ENCODE measurements at places on chromosomes 5 and 9.

GRCh38 chr9:97958812-97959511 is 21.0 kb upstream of the HEMGN start:
- H3K27me3 ChIP-seq: no peaks in the 10 kb centered on the region
- H3K27ac ChIP-seq: no peak overlapping the region
- H3K4me1 ChIP-seq: no peaks in the 10 kb centered on the region

GRCh38 chr5:154972476-154973080 is 31.7 kb downstream of the MRPL22 start:
- no peaks in the 10 kb centered on the region for H3K4me1 ChIP-seq
- DNase-seq: no peak
- H3K27me3 ChIP-seq: no peaks in the 10 kb centered on the region
- no peaks in the 10 kb centered on the region for H3K36me3 ChIP-seq

DNA sequence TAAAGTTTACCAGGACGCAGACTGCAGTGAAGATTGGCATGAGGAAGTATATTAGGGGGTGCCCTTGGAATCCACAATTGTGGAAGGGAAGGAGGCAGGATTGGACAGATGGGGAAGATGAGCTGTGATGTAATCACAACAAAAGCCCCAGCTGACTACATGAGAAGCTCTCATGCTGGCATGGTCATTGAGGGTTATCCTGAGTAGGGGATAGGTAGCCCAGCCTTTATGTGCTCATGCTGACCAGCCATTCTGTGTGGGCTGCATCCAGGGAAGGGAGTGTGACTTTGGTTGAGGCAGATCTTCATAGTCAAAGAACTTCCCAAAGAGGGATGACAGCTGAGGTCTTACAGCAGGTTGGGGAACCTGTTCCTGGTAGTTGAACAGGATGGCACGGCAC is 52.0 kb upstream of the RANBP6 start:
- H3K4me1 ChIP-seq: no peaks in the 10 kb centered on the region
- no peak for DNase-seq
- H3K27me3 ChIP-seq: no peaks in the 10 kb centered on the region
- H3K4me3 ChIP-seq: no peak overlapping the region
- no peak overlapping the region for H3K27ac ChIP-seq

DNA sequence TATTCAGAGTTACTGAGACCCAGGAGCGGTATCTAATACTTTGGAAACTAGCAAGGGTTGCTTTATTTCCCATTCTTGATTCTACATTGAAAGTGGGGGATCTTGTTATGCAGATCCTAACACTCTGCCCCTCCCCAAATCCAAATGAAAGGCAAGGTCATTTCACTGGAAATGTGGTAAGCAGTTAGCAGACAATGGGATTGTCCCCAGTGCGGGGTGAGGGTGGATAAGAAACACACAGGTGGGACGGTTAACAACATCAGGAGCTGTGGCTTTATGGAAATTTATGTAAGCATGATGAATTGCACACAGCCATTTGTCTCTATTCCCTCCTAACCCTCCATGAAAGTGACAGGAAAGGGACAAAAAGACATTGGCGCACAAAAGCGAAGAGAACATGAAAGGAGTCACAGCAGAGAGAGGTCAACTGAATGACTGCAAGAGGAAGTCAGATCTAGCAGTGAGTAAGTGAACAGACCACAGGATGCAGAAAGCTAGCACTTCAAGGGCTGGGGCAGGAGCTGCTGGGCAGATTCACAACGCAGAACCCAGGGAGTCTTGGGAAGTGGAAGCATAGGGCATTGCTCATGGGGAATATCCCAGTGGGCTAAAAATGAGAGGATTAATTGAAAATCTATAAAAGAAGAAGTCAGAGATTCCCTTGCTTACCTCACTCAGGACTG is 184.4 kb downstream of the HSD17B3 start:
- DNase-seq: no peak
- no peak overlapping the region for H3K4me3 ChIP-seq
- H3K36me3 ChIP-seq: no peaks in the 10 kb centered on the region
- no peaks in the 10 kb centered on the region for H3K27me3 ChIP-seq
- no peak overlapping the region for H3K27ac ChIP-seq

DNA sequence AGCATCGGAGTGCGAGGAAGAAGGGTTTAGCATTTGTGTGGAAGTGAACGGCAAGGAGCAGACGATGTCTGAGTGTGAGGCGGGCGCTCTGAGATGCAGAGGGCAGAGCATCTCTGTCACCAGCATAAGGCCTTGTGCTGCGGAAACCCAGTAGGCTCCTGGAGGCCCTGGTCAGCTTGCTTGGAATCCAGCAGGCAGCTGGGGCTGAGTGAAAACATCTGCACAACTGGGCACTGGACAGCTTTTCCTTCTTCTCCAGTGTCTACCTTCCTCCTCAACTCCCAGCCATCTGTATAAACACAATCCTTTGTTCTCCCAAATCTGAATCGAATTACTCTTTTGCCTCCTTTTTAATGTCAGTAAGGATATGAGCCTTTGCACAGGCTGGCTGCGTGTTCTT is 72.1 kb downstream of the C7 start:
- DNase-seq: no peak
- H3K36me3 ChIP-seq: no peaks in the 10 kb centered on the region
- no peak overlapping the region for H3K27ac ChIP-seq
- H3K4me1 ChIP-seq: no peaks in the 10 kb centered on the region
- no peak overlapping the region for H3K4me3 ChIP-seq

GRCh38 chr5:143979044-143979690 is 167.2 kb downstream of the HMHB1 start:
- no peak overlapping the region for H3K4me3 ChIP-seq
- no peak for DNase-seq
- H3K4me1 ChIP-seq: no peaks in the 10 kb centered on the region
- no peaks in the 10 kb centered on the region for H3K27me3 ChIP-seq

DNA sequence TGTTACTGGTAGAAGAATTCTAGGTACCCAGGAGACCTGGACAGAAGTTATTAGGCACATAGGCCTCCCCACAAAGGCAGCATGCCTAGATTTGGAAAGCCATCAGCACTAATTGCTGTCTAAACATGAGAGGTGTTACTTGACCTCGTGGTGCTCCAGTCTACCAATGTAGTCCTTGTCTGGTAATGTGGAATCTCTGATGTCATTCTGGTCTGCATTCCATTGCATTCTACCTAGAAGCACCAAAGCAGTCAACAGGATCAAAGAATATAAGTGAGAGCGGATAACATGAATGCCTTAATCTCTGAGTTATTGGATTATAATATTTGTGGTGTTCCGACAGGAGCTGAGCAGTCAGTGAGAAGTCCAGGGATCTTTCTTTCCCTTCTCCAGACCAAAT is 175.2 kb downstream of the PSAT1 start:
- H3K27me3 ChIP-seq: no peaks in the 10 kb centered on the region
- no peak for DNase-seq
- H3K27ac ChIP-seq: no peak overlapping the region
- H3K36me3 ChIP-seq: no peaks in the 10 kb centered on the region
- no peak overlapping the region for H3K4me3 ChIP-seq

- no peak overlapping the region for H3K4me3 ChIP-seq
- no peaks in the 10 kb centered on the region for H3K27me3 ChIP-seq
- no peak overlapping the region for H3K27ac ChIP-seq
- no peaks in the 10 kb centered on the region for H3K4me1 ChIP-seq
- H3K36me3 ChIP-seq: no peaks in the 10 kb centered on the region
Observed at GRCh38 chr9:115717711-115718173, 435.8 kb upstream of the PAPPA start.

DNA sequence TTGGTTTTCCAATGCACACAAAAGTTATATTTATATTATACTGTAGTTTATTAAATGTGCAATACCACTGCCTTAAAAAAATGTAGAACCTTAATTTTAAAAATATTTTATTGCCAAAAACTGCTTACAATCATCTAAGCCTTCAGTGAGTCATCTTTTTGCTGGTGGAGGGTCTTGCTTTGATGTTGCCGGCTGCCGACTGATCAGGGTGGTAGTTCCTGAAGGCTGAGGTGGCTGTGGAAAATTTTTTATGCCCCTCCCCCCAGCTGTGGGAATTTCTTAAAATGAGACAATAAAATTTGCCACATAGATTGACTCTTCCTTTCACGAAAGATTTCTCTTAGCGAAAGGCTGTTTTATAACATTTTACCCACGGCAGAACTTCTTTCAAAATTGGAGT is 75.9 kb upstream of the SLC25A51 start:
- H3K27ac ChIP-seq: no peak overlapping the region
- no peaks in the 10 kb centered on the region for H3K36me3 ChIP-seq
- H3K27me3 ChIP-seq: no peaks in the 10 kb centered on the region
- no peak for DNase-seq

- H3K27me3 ChIP-seq: no peaks in the 10 kb centered on the region
- DNase-seq: no peak
- no peaks in the 10 kb centered on the region for H3K36me3 ChIP-seq
- H3K4me1 ChIP-seq: no peaks in the 10 kb centered on the region
- H3K4me3 ChIP-seq: no peak overlapping the region
Observed at GRCh38 chr5:173490681-173491080, 125.8 kb downstream of the BOD1 start.

DNA sequence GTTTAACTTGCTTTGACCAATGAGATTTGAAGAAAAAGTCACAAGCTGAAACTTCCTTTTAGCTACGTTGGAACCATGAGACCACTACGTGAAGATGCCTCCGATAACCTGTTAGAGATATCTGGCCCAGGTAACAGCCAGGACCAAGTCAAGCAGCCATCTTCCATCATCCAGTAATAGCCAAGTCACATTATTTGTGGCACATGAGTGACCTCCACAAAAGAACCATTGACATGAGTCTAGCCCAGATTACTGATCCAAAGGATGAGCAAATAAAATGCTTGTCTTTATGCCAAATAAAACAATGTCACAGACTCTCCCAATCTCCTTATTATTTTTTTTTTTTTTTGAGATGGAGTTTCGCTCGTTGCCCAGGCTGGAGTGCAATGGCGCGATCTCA is 1.6 kb downstream of the DEPDC1B start:
- H3K27me3 ChIP-seq: no peaks in the 10 kb centered on the region
- no peaks in the 10 kb centered on the region for H3K36me3 ChIP-seq
- no peak for DNase-seq
- no peak overlapping the region for H3K4me3 ChIP-seq
- no peak overlapping the region for H3K27ac ChIP-seq

DNA sequence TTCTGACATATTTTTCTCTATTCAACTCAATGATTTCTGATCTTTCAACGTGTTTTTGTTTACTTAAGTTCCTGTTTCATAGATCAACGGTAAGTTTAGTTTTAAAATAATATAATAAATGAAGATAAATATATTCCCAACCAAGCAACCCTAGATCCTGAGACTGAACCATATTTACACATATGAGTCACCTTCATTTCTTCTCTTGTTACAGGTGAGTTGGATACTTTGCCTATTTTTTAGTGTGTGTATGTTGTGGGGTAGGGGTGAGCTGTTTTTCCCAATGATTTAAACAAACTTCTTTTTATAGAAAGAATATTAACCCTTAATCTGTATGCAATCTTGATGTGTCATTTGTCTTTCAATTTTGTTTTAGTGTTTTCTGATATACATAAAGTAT is 186.9 kb downstream of the MCTP1 start:
- no peaks in the 10 kb centered on the region for H3K36me3 ChIP-seq
- no peak overlapping the region for H3K27ac ChIP-seq
- DNase-seq: no peak
- H3K4me1 ChIP-seq: no peaks in the 10 kb centered on the region
- H3K27me3 ChIP-seq: no peaks in the 10 kb centered on the region

GRCh38 chr9:87122947-87123685 is 175.8 kb upstream of the GAS1 start:
- no peaks in the 10 kb centered on the region for H3K27me3 ChIP-seq
- no peaks in the 10 kb centered on the region for H3K4me1 ChIP-seq
- H3K4me3 ChIP-seq: no peak overlapping the region
- no peak for DNase-seq

GRCh38 chr9:132644251-132644650 is 25.5 kb downstream of the DDX31 start:
- no peak for DNase-seq
- no peaks in the 10 kb centered on the region for H3K27me3 ChIP-seq
- no peak overlapping the region for H3K27ac ChIP-seq
- peaks cover 4% of the 10 kb centered on the region for H3K4me1 ChIP-seq
- peaks cover 8% of the 10 kb centered on the region for H3K36me3 ChIP-seq

DNA sequence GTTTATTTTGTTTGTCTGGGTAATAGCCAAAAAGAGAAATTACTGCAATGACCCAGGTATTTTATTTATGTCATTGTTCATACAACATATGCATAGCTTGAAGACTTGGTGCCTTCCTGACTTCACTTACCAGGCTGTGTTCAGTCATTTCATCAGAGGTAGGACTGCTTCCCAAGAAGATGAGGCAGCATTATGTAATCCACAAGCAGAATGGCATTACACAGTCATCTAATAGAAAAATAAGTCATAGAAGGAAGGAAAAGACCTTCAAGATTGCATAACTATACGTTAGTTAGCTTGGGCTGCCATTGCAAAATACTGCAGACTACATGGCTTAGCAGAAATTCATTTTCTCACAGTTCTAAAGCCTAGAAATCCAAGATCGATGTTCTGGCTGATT is 167.5 kb downstream of the NMUR2 start:
- H3K4me1 ChIP-seq: no peaks in the 10 kb centered on the region
- no peak overlapping the region for H3K27ac ChIP-seq
- no peaks in the 10 kb centered on the region for H3K36me3 ChIP-seq
- no peak for DNase-seq

DNA sequence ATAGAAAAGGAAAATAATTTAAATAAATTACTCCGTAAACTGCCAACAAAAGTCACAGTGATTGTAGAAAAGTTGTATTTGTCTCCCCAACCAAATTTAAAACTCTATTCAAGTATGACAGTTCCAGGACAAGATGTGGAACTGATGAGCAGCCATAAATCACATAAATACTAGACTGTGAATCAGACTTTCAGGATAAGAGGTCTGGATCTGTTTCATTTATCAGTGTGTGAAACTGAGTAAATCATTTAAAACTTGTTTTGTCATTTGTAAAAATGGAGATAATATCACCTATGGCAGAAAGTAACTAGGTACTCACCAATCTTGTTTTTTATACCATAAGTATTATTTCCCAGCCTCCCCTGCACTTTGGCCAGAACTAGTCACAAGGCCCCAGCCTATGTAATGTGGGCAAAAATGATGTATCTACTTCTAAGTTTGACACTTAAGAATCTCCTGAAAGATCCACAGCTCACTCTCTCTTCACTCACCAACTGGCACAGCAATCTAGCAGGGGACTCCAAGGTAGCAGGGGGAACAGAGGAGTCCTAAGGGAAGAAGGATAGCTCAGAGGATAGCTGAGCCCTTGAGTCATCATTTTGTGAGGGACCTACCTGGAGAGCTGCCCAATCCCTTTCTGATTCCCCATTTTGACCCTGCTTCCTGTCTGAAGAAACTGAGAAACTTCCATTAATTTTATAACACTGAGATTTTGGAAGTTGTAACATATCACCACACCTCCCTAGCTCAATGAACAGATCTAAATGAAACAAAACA is 31.6 kb downstream of the TMEM161B start:
- H3K27me3 ChIP-seq: no peaks in the 10 kb centered on the region
- no peaks in the 10 kb centered on the region for H3K36me3 ChIP-seq
- H3K27ac ChIP-seq: no peak overlapping the region
